Glutamatergic neuron (in vitro differentiated cells): ENCODE measurements at places on chromosomes 11 and 22. TPM values are rescaled to one million over a fixed set of nuclear protein-coding genes. Genes with fewer than 3 reads are reported as not detected.

DNA sequence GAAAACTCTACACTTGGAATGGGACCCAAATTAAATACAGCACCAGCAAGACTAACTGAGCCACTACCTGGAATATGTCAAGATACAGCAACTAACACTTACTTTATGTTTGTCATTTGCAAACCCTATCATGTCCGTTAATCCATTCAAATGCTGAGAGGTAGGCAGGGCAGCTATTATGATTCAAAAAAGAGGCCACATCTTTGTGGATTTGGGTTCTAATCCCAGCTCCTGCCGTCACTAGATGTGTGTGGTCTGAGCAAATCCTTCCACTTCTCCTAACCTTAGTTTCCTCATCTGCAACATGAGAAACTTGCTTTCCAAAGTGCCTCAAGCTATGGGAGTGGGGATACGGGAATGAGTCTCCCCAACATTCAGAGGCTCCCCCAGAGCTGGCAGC, 24.2 kb downstream of the FLI1 start:
- DNase-seq = no peak

DNA sequence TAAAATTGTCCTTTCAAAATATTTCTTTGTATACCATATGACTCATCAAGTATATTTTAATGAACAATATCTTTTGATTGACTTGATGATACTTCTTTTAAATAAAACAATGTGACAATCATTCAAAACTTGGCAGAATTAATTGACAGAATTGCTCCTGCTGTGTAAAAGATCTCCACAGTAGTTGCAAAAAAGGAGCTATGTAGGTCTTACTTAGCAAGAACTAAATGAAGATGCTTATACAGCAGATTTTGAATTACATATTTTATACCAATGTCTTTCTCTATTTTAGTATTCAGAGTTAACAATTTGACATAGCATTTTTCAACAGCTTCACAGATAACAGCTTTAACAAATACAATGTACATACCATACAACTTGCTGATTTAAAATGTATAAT, 144.9 kb downstream of the DYNC2H1 start:
- no peak for DNase-seq

DNA sequence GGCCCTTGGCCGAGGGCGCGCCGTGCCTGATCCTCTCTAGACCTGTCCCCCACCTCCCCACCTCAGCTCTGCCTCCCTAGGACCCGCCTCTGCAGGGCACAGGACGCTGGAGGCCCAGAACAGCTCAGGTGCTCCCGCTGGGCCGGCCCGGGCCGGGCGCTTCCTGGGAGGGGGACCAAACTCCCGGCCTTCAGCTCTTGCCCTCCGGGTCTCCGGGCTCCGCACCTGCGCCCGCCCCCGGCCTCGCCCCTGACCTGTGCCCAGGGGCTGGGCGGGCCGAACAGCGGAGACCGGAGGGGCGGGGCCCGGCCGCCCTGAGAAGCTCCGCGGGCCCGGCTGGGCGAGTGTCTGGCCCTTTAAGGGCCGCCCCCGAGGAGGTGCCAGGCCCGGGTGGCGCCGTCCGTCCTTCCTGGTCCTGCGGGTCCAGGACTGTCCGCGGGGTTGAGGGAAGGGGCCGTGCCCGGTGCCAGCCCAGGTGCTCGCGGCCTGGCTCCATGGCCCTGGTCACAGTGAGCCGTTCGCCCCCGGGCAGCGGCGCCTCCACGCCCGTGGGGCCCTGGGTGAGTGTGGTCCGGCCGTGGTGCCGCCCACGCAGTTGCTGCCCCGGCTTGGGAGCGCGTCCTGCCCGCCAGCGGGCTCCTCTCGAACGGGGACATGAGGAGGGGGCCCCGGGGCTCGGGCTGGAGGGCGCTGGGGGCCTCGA, at the start of gene SSH3:
Gene SSH3 (plus strand): TSS at position 399 of the 703 bp plus-strand sequence. CDS start 96 bp downstream, at position 495.
- DNase-seq = peak; percentile 54

DNA sequence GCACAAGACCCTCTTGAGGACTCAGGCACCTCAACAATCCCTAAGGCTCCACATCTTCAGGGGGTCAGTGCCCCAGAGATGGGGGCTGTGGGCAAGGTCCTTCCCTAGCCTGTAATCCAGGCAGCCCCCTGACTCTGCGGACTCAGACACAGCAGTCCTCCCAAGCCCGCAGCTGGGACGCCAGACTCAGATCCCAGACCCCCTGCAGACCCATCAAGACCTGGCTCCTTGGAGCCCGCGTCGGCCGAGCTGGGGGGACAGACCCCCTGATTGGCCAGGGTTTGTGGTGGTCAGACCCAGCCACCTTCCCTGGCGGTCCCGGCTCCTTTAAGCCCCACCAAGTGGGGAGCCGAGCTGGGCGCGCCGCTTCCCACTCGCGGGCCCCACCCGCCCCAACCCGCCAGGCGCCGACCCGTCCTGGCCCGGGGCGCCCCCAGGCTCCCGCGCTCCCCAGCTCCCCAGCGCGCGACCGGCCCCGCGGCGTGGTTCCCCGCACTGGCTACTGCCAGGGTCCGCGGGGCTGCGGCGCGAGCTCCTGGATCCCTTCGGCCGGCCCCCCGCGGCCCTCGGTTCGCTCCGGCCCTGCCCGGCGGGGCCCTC, 458 bp downstream of the OSBPL5 start:
- peak; percentile 51 for DNase-seq

DNA sequence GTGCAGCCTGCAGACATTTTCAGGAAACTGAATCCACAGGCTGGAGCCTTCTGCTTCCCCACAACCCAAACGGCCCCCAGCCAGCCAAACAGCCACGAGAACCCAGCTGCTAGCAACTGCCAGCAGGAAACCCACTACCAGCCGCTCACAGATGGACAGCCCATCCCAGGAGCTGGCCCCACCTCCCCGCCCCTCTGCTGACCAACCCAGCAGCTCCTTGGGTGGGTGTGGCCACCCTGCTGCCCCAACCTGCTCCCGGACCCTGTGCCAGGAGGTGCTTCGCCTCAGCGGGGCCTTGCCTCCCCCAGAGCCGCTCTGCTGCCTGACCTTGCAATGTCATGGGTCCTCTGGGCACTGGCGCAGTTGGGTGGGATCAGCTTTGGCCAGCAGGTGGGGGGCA, 8.2 kb upstream of the CCDC188 start:
- DNase-seq = peak; percentile 75

DNA sequence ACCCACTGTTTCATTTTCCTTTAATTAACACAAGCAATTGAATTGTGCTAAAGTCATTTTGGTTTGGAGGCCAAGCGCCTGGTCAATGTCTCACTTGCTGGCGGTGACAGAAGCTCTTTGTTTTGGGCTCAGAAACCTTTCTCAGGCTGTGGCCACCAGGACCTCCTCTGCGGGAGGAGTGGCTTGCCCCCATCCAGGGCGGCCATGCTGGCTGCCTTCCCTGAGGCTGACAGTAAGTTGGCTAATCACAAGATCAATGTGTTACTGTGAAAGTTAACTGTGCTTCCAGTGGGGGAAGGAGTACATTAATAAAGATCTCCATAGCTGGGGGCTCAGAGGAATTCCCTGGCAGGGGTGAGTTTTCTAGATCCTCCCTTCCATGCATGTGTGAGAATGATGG, 1074.5 kb downstream of the NTM start:
- DNase-seq = no peak

DNA sequence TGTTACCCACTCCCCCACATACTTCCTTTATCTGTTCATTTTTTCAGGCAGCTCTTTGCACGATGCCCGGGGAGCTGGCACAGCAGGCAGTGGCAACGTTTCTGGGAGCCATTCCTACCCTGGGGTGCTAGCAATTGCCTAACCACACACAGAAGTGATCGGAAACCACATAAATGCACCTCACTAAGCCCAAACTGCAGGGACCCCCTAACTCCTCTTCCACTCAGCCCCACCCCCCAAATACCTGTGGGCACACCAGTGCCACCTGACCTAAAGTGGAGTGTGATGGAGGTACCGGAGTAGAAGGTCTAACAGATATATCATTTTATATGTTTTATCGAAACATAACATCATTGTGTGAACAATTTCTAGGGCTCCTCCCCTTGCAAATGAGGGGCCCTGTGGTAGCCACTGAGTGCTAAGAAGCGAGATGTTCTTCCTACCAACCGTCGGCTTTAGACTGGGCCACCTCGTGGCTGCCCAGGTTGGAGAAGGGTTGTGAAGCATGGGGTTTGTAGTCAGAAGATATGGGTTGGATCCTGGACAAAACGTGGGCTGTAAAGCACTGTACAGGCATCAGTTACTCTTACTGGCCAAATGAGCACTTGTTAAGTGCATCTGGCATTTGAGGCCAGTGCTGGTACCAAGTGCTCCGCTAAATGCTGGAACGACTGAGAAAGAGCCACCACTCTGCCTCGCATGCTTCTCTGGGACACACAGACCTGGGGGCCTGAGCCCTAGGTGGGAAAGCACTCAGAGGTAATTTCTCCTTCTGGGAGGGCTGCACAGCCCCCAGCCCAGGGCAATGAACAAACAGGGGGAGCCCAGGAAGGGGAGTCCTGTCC, 2.8 kb downstream of the MRGPRD start:
- peak; percentile 12 for DNase-seq

DNA sequence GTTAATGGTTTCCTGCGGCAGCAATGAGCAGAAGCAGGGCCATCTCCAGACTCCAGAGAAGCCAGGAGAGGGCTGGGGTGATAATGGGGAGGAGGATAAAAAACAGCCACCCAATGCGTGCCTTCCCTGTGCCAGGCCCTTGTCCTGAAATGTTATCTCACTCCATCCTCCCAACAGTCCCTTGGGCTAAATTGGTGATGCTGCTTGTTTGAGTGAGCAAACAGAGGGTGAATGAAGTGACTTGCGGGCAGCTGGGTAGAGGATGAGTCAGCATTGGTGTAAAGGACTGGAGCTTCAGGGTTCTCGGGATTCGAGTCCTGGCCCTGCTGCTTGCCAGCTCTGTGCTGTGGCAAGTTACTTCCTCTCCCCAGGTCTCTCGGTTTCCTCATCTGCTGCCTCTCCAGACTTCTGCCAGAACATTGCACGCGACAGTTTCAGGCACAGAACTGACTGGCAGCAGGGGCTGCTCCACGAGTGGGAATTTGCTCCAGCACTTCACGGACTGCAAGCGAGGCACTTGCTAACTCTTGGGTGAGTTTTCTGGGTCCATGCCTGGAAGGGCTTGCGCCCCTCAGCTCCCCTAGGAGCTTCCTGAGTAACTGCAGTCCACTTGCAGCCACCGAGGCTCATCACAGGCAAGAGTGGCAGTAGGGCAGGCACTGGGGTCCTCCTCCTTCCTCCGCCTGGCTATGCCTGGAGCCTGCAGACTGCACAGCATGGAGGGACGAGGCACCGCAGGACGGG, at the start of gene P2RY6:
Gene P2RY6 (plus strand): TSS at position 403 of the 744 bp plus-strand sequence. CDS start 24,181 bp downstream, outside the sequence.
- peak; percentile 14 for DNase-seq

DNA sequence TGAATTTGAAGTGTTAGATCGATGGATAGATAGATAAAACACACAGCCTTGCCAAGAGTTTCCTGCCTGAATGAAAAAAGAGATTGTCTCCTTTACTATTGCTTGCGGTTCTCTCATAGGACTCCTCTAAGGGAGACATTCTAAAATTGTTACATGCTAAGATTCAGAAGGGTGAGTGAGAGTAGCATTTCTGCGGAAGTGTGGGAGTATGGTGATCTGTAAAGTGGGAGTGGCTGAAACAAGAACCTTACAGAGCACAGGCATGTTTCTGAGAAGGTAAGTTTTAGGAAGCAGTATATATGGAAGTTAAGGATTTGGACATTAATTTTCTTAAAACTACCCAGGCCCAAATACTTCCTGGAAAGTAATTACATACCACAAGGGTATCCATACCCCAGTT, 139.6 kb downstream of the TRIM44 start:
- no peak for DNase-seq

GRCh38 chr11:71060391-71060791, 192.0 kb downstream of the SHANK2 start:
- DNase-seq = no peak

DNA sequence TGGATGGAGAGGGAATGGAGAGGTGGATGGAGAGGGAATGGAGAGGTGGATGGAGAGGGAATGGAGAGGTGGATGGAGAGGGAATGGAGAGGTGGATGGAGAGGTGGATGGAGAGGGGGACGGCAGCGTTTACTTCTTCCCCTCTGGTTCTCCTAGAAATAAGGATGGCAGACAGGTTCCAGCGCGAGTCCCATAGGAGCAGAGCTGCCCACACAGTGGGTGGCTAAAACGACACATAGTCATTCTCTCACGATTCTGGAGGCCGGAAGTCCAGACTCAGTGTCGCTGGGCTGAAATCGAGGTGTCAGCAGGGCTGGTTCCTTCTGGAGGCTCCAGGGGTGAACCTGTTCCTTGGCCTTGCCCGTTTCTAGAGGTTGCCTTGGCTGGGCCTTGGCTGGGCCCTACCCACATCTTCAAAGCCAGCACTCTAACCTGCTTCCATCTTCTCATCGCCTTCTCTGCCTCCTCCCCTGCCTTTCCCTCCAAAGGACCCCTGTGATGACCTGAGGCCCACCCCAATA, 12.7 kb upstream of the CTSD start:
- no peak for DNase-seq

GRCh38 chr11:75603791-75604736, 42.0 kb downstream of the SERPINH1 start:
- no peak for DNase-seq

- DNase-seq = no peak
These were observed 3.1 kb downstream of the TRAPPC4 start for GRCh38 chr11:119021631-119022030.

GRCh38 chr22:44039566-44040171, 15.6 kb downstream of the PARVB start:
- DNase-seq = no peak

- no peak for DNase-seq
These were observed 36.1 kb downstream of the LARGE1 start for GRCh38 chr22:33883961-33884808.

GRCh38 chr11:41799754-41800153, 340.3 kb upstream of the LRRC4C start:
- no peak for DNase-seq

- DNase-seq = no peak
These were observed 137.2 kb upstream of the OPCML start for GRCh38 chr11:133669371-133670053.

- no peak for DNase-seq
These were observed 402.4 kb downstream of the MN1 start for GRCh38 chr22:27399161-27399560.

The DEFB131B gene
- total RNA-seq = not detected

The C22orf42 gene
- total RNA-seq = not detected

The ENTHD1 gene
- total RNA-seq = not detected

The RIMBP3B gene
- 0.07 TPM for total RNA-seq

The CALCA gene
- not detected for total RNA-seq

The HEPHL1 gene
- total RNA-seq = not detected

The ARFGAP3 gene
- 18.4 TPM for total RNA-seq
